NCI-H1417 treated with DMSO at 0.1 percent for 48 hours (cell line): ENCODE measurements at places on chromosomes 13 and 19.

DNA sequence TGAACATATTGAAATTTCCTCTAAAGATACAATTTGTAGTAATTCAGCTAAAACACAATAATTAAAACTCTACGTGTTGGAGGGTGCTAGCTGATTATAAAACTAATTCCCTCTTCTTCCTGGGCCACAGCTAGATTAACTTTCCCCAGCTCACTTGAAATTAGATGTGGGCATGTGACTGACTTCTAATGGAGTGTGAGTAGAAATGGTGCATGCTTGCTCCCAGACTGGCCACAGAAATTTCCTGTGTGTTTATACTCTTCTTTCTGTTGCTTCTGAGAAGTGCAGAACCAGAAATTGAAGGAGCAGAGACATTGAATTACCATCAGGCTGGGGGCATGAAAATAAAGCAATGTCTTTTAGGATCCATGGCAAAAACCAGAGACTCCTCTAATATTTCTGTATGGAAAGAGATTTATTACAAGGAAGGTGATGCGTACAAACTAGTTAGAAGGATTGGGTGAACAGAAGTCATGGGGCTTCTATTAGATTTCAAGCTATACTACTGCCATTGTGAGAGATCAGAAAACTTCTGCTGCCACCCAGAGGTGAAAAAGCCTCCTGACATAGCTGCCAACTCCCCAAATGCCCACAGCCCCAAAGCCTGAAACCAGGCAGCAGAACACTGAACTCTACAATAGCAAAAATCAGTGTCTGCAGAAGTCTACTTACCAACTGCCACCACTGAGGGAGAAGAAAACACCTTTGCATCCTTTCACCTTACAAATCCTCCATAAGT lies 379.2 kb upstream of the MIR17HG start:
- no peak for DNase-seq

- DNase-seq: no peak
These were observed at the start of gene CRLF1 for GRCh38 chr19:18606281-18607225. Gene CRLF1, minus strand, starts transcription at chr19:18606799. Its CDS starts 143 bp downstream, at chr19:18606656.

DNA sequence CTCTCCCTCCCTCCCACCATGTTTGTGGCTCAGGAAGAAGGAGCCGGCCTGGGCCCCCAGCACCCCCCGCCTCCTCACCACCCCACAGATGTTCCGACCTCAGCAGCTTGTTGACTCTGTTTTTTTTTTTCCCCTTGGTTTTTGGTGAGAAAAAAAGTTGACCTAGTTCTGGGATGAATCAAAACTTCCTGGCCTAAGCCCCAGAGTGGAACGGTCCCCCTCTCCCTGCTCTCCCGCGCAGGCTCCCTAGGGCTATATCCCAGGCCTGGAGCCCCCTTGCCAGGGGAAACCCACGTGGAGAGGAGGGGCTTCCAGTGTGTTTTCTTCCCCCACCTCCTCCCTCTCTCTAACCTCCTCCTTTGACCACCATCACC lies 4.0 kb downstream of the COL5A3 start:
- no peak for DNase-seq

DNA sequence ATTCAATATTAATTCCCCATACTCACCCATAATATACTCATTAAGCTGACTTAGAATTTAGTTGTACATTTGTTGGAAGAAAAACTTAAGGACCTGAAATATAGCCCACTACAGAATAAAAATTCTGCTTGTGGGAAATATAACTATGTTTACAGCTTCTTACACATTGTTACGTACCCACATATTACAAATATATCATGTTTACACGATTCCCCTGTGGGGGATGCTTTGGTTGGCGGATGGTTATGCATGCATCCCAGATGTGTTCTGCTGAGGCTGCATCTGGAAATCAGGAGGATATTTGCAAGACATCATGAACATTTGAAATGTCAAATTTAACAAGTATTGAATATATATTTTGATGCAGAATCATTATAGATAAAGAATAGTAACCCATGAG lies 79.5 kb upstream of the KL start:
- no peak for DNase-seq

GRCh38 chr19:17303167-17303939 lies at the start of gene ABHD8:
Gene ABHD8, minus strand, starts transcription at chr19:17303425. Its CDS starts 1,809 bp downstream, at chr19:17301616.
- DNase-seq: peak; percentile 72

DNA sequence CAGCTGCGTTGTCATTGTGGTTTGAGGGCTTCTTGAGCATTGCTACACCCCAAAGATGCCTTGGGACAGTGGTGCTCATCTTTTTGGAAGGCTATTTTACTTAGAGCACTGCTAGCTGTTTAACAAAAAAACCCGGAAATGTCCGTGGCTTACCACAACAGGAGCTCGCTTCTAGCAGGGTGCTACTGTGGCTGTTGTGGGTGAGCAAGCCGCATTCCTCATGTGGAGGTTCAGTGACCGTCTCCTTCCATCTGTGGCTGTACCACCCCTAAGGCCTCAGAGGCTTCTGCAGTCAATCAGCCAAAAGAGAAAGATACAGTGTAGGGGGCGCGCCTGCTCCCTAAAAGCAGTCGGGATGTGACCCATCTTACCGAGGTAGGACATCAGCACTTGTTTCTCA lies 1004.2 kb downstream of the UQCRFS1 start:
- no peak for DNase-seq

GRCh38 chr13:112693831-112694497 lies 4.1 kb downstream of the ATP11A start:
- no peak for DNase-seq

GRCh38 chr19:15583346-15583745 lies 31.7 kb upstream of the CYP4F8 start:
- no peak for DNase-seq

GRCh38 chr13:99970651-99971575 lies 654 bp downstream of the ZIC5 start:
- no peak for DNase-seq

- no peak for DNase-seq
These were observed 13.9 kb upstream of the FBXO27 start for GRCh38 chr19:39046037-39046821.

DNA sequence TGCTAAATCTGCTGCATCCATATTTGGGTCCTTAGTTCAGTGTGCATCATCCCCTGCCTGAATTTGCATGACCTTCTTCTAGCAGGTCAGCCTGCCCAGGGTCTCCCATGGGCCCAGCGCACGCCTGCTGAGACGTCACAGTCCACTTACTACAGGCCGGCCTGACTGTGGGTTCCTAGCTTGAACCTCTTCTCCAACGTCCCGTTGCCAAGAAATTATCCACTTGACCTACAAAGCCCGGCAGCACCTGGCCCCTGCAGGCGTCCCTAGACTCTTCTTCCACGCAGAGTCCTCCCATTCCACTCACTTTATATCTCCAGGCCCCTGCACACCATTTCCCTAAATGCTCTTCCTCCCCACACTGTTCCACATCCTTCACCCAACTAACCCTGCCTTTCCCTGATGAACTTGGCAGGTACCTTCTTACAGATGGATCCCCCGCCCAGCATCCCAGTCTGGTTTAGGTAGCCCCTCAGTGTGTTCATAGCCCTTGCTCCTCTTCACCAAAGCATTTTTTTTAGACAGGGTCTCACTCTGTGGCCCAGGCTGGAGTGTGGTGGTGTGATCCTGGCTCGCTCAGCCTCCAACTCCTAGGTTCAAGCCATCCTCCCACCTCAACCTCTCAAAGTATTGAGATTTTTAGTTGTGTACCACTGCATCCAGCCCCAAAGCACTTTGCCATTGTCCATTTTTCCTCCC lies 155.0 kb upstream of the SOX1 start:
- no peak for DNase-seq

DNA sequence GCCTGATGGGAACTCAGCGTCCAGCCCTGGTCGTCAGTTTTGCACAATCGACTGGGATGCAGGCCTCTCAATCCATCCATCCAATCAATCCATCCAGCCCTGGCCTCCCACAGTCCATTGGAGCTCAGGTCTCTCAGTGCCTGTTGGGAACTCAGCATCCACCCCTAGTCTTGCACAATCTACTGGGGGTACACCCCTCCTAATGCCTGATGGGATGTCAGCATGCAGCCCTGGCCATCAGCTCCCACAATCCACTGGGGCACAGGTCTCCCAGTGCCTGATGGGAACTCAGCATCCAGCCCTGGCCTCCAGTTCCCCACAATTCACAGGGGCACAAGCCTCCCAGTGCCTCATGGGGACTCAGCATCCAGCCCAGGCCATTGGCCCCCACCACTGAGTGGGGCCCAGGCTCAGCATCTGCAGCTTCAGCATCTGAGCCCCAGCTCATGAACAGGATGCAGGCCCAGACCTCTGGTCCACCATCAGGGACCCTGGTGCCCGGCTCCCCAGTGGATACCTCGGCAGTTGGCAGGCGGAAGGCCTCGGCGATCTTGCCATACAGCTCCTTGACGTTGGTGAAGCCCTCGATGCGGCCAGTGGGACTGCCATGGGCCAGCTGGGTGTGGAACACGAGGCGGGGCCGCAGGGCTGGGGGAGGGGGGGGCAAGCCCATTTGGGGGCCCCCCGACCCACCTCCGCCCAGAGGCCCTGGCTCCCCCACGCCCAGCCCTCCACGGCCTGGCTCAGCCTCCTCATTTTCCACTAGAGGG lies 7.2 kb upstream of the PTGER1 start:
- DNase-seq: no peak
